ENCODE measurements at places on chromosomes 1 and 21.

DNA sequence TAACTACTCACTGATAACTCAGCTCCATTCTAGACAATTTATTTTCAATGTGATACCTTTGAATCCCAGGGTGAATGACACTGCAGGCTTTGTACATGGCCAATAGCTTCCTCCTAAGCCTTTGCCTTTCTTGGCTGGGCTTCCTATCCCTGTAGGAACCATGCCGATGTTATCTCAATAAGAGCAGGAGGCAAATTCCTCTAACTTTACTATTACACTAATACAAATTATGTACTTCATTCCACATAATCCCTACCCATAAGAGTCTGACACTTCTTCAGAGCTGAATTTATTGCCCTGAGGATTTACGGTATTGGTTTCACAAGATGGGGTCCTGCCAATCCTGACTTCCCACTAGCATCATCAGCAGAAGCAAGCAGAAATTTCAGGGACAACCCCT is 14.0 kb downstream of the TGFBR3 start:
- no peak for DNase-seq

GRCh38 chr1:178263341-178263740 is 169.4 kb downstream of the RASAL2 start:
- DNase-seq, result no peak

DNA sequence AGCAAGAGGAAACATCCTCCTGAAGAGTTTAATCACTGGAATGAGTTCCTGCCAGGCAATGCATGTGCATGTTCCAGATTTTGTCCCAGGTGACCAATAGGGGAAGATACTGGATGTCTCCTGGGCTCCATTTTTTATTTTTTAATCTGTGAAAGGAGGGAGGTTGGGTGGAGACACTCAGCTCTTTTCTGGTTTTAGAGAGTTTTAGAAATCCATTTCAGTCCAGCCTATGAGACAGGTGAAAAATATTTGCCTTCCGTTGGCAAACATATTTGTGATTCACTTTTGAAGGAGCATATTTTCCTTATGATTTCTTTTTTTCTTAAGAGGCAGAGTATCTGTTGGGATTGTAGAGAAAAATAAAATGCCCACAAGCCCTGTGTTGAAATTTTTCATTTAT is 70.7 kb downstream of the ABCA4 start:
- no peak for DNase-seq

- DNase-seq, result no peak
Measured at GRCh38 chr1:235199441-235199840, 38.4 kb upstream of the RBM34 start.

- no peak for DNase-seq
Measured at GRCh38 chr1:15305468-15305770, 58.4 kb downstream of the FHAD1 start.

Data from NCI-H510A (cell line).